Umbilical cord (tissue), 2 donors: ENCODE measurements at places on chromosomes 12 and 14.

DNA sequence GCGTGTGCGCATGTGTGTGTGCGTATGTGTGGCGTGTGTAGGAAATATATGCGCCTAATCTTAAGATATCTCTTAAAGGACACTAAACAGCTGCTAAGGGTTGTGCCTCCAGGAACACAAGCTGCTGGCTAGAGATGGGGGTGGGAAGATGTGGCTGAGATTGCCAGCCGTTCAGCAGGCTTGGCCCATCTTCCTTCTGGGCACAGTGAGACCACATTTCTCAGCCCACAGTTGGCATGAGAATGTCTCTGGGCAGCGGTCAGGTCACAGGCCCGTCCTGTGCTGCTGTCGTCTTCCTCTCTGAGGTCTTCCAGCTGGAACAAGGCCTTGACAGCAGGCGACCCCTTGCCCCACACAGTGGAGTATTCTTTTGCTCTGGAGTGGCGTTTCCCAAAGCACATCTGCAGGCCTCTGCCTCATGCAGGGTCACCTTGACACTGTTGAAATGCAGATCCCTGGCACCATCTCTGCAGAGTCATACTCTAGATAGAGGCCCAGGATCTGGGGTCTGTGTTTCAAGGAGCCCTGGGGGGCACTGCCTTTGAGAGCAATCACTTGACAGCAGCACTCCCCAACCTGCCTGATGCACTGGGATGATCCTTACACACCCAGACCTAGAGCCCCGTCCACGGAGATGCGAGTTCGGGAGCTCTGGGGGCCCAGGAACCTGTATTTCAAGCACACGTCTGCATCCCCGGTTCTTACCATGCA, 335.5 kb upstream of the SFSWAP start:
- DNase-seq: no peak

GRCh38 chr14:73472185-73473114, 14.1 kb upstream of the NUMB start:
- peak; percentile 69 for DNase-seq

GRCh38 chr12:44507461-44507860, 368.7 kb downstream of the NELL2 start:
- DNase-seq: no peak

DNA sequence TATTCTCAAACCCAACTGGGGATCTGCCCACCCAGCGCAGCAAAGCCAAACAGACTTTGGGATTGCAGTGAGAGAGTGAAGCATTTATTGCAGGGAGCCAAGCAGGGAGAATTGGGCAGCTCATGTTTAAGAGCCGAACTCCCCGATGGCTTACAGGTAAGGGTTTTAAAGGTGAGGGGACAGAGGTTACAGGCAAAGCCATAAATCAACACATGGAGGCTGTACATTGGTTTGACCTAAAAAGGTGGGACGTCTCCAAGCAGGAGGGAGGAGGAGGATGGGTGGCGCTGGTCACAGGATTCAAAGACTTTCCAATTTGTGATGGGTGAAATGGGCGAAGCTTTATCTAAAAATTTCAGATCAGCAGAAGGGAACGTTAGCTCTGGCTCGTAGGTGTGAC, 18.2 kb downstream of the OAS2 start:
- no peak for DNase-seq

DNA sequence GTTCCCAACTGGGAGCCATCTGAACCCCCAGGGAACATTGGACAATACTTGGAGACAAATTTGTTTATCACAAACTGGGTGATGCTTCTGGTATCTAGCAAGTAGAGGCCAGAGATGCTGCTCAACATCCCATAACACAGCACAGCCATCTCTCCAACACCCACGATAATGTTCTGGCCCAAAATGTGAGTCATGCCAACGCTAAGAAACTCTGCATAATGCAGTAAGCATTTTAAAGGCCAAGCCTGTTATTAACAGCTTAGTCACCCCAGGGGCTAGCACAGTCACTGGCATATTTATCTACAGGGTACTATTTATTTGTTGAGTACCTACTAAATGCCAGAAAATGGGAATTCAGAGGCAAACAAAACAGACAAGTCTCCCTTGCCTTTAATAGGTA, 873.1 kb upstream of the TMEM132C start:
- DNase-seq: no peak

GRCh38 chr12:40565029-40565633, 127.1 kb upstream of the CNTN1 start:
- no peak for DNase-seq

GRCh38 chr14:105468621-105469241, 5.9 kb upstream of the CRIP2 start:
- DNase-seq: no peak

GRCh38 chr12:6639151-6639801, 3.5 kb upstream of the LPAR5 start:
- DNase-seq: no peak

DNA sequence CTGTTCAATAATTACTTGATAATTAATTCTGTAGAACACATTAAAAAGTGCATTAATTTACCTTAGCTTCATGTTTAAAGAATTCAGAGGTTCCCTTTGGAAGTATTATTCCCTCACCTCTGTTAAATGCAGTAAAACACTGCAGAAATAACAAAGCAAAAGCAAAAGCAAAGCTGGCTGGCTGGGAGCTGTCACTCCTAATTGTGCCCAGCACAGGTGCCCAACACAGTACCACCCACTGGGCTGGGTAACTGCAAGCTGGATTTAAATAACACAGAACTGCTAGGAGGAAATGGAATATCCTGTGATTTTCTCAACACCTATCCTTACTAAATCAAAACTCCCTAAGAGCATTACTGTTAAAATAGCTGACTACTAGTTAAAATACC, 72.6 kb downstream of the SLC2A13 start:
- DNase-seq: no peak

DNA sequence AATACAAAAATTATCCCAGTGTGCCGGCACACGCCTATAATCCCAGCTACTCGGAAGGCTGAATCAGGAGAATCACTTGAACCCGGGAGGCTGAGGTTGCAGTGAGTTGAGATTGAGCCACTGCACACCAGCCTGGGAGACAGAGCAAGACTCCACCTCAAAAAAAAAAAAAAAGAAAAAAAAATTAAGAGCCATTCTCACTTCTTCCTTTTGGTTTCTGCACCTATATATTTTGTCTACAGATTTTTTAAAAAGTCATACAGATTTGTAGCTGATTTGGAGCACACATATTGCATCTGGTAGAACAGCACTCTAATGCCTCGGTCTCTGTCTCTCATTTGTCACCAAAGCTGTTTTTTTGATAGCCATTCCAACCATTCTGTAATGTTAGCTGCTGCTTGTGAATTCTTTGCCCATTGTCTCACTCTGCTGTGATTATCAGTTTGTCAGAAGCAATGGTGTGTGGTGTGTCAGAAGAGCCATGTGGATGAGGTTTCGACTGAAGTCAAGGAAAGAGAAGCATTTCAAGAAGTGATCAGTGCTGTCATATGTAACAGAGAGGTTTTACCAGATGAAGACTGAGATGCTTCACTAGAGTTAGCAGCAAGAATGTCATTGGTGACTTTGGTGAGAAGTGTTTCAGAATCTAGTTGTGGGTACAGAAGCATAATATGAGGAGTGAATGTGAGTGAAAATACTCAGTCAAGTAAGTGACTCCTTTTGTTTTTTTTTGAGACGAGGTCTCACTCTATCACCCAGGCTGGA, 8.7 kb upstream of the KTN1 start:
- no peak for DNase-seq

GRCh38 chr12:111414711-111415252, 9.1 kb downstream of the SH2B3 start:
- no peak for DNase-seq

DNA sequence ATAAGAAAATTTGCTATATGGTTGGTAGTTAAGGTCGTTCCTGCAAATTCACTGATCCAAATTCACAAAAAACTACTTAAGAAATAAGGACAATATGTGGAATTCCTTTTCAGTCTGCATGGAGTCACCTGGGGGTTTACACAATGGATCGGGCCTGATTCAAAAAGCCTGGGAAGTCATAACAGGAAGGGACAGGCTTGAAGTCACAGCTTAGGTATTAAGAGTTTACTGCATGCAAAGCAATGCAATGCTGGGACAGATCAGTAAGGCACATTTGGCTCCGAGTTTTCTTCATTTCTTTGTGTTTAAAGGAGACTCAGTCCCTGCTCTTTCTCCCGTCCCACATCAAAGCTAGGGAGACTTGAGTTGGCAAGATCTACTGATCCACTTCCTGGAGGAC, 153.3 kb downstream of the NTF3 start:
- no peak for DNase-seq

GRCh38 chr14:34379816-34380470, 82.1 kb downstream of the SPTSSA start:
- DNase-seq: no peak

- DNase-seq: no peak
Observed at GRCh38 chr12:30048371-30048770, 264.6 kb upstream of the TMTC1 start.

DNA sequence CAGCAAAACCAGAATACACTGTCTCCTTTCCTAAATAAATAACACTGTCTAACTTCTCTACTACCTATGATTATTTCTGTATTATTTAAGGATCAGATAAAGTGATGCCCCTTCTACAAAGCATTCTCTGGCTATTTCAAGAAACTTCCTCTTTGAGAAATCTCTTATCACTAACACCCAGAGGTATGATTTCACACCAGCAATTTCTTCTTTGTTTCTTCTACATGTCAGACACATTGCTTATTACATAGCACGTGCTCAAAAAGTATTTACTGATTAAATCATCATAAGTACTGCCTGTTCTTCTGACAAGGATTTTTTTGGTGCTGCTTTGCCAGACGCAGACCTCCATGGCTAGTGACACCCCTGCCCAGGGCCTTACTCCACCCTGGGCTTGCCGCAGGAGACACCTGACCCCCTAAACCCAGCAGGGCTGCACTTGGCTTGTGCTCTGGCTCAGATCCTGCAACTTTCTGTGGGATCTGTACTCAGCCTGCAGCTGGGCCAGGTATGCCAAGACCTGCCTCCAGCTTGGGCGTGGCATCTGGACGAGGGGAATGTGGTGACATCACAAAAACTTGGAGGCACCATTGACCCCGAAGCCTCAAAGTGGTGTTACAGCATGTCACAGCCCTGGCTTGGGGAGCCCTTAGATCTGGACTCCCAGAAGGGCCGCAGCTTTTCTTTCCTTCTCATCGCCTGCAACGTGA, 15.4 kb upstream of the HIGD1C start:
- DNase-seq: no peak

- no peak for DNase-seq
Observed at GRCh38 chr12:119211884-119212283, 33.2 kb downstream of the HSPB8 start.

- DNase-seq: no peak
Observed at GRCh38 chr14:30798516-30798915, 75.8 kb upstream of the COCH start.

DNA sequence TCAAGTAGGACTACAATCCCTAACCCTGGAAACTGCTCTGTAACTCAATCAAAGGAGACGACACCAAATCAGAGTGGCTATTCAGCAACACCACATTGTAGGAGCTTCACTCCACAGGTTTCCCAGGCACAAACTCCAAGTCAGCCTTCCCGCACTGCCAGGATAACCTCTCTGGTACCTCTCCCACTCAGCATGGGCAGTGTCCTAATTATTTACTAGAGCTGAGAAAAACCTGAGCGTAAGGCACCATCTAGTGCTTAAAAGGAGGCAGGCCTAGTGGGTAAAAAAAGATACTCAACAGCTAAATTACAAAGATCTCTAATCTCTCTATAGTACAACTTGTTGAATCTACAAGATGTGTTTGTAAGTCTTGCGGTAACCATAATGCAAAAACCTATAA, 36.1 kb downstream of the PARP11 start:
- no peak for DNase-seq

DNA sequence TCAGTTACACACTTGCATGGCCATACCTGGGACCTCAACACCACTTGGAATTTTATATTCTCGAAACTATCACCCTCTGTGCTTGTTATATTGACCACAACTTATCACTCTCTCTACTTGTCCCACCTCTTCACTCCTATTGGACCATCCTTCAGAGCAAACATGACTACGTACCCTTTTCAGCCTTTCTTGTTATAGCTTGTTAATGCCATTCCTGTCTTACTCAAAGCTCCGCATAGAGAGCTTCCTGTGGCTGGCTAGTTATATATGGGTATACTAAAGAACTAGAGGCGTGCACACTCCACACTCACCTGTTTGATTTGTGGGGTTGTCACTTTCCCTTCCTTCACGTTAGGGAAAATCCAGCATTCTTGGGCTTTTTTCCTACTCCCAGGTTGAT, 26.3 kb upstream of the FRS2 start:
- DNase-seq: no peak

GRCh38 chr14:58865514-58866281, 227.9 kb downstream of the DACT1 start:
- DNase-seq: no peak

DNA sequence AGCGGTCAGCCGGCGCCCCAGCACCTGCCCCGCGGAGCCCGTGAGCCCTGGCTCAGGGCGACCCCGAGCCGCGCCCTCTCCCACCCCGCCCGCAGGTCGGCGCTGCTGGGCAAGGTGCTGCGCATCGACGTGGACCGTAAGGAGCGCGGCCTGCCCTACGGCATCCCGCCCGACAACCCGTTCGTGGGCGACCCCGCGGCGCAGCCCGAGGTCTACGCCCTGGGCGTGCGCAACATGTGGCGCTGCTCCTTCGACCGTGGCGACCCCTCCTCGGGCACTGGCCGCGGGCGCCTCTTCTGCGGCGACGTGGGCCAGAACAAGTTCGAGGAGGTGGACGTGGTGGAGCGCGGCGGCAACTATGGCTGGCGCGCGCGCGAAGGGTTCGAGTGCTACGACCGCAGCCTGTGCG, 14.4 kb downstream of the HHIPL1 start:
- DNase-seq: no peak

- peak; percentile 84 for DNase-seq
Observed at GRCh38 chr12:54360717-54361456, 3.4 kb downstream of the GPR84 start.

GRCh38 chr12:18646286-18646890, 91.4 kb downstream of the PLCZ1 start:
- peak; percentile 34 for DNase-seq

GRCh38 chr12:20523658-20524057, 155.3 kb downstream of the PDE3A start:
- DNase-seq: no peak

- DNase-seq: no peak
Observed at GRCh38 chr12:14846876-14847580, 3.7 kb upstream of the ART4 start.

DNA sequence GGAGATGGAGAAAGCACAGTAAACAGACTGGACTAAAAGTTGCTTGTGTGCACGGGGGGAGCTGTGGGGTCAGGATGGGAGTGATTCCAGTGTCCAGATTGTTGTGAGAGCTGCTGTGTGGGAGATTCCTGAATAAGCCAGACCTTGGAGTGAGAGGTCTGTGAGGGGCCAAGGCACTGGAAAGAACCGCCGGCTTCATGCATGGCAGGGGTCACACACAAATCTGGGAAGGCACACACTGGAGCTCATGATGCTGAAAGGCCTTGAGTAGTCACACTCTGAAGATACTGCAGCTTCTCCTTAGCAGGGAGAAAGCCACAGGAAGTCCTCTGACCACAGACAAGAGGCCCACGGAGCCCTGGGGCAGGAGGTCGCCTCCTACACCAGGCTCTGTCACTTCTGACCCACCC, 23.1 kb downstream of the ADCY6 start:
- DNase-seq: no peak
